ENCODE measurements at places on chromosomes 12 and 14.
A peak's percentile ranks its signal among the peaks of the same experiment; 100 is the strongest.

- no peak for DNase-seq
These were observed 44.7 kb downstream of the NOC4L start for GRCh38 chr12:132188916-132189325.

DNA sequence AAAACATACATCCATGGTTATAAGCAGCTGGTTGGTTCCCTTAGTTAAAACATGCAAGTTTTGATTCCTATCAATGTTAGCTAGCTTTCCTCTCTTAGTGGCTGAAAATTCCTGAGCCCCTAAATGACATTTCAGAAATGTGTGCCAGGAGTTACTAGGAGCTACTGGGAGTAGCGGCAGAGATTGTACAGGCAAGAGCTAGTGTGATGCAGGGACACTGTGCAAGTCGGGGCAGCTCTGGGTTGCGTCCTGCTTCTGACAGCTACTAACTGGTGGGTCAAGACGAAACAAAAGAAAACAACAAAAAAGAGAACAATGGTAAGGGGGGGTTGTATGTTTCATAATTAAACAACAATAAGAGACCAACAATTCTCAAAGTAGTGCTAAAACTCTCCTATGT, 35.4 kb downstream of the LRIG3 start:
- DNase-seq: no peak

DNA sequence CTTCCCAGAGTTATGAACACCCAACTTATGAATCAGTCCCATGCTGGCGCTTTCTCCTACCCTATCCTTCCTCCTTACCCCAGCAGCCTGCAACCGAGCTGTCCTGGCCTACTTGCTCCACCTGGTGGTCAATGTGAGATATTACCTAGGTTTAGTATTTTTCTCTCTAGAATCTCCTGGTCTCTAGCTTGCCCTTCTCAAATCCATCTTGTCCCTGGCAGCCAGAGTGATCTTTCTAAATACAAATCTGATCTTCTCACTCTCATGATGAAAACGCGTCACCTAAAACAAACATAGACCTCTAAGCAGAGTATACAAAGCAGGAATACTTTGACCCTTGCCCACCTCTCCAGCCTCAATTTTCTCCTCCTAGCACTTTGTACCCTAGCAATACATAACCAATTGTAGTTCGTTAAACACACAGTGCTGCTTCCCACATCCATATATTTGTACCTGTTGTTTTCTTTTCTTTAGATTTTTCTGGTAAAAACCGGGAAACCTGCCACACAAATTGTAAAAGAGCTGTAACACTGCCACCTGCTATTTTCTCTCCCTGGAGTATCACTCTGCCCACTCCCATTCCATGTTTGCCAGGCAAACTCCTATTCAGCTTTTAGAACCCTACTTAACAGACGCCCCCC, 20.0 kb upstream of the TCP11L2 start:
- DNase-seq: peak; percentile 10

- peak; percentile 8 for DNase-seq
These were observed 1.3 kb downstream of the AHSA1 start for GRCh38 chr14:77459072-77459723.

GRCh38 chr12:99567072-99567471, 80.5 kb upstream of the GARIN6 start:
- no peak for DNase-seq

GRCh38 chr12:68580911-68581310, 29.8 kb upstream of the RAP1B start:
- no peak for DNase-seq

DNA sequence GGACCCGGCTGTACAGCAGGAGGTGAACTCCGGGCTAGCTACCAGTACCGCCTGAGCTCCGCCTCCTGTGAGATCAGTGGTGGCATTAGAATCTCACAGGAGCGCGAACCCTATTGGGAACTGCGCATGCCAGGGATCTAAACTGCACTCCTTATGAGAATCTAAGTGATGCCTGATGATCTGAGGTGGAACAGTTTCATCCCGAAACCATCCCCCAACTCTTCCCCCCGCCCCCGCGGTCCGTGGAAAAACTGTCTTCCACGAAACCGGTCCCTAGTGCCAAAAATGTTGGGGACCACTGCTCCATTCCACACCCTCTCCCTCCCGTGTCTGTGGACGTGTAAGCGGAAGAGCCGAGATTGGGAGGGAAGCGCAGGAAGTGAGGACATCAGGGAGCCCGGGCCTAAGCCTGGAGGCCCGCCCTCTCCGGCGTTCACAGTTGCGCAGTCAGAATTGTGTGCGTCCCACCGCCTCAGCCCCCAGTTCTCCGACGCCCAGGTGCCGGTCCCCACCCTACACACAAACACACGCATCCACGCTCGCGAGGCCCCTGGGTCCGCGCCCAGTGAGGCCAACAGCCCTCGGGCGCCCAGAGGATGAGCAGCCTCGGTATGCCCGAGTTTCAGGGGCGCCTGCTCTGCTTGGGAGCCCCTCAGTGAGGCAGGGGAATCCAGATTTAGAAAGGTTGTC, 1.8 kb upstream of the RNASE4 start:
- DNase-seq: peak; percentile 64

DNA sequence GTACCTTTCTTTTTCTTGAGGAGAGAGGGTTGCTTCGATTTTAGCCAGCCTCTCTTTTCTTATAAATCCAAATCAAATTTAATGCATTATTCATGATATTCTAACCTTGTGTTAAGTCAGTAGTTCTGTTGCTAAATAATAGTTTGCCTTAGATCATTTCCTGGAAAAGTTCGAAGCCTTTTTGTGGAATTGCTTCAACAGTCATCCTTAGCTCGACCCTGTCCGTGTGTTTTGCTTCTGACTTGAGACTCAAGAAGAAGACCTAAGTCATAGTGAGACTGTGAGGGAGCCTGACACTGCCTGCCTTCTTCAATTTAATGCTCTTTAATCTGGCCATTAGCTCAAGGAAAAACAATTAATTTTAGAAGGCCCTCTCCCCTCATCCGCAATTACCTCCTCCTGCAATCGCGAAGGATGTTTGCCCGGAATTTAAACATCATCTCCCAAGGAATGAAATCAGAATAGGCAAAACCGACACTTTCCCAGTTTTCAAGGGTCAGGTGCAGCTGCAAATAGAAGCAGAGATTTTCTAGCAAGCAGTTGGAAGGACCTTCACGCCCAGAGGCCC, 453 bp upstream of the SLC4A8 start:
- no peak for DNase-seq

DNA sequence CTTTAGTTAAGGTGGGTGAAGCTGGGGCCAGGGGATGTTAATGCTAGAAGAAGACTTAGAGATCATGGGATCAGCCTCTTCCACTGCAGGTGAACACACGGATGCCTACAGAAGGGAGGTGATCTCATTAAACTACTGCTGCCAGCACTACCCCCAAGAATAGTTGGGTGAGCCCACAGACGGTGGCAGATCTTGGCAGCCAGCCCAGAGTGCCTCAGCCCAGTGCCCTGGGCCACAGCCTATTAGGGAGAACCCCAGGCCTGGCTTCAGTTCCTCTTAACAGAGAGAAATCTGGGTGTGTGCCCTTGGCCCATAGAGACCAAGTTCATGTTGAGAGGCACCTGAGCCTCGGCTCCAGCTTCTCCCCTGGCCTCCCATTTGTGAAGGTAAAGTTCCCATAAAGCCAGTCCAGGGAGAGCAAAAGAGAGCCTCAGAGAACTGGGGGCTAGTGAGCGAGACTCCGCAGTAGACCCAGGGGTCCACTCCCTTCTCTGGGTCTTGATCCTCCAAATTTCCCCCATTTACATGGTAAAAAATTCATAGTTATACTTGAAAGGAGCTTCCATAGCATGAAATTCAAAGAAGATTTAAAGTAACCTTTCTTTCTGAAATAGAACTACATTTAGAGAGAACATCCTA, 125.0 kb upstream of the CCND2 start:
- peak; percentile 24 for DNase-seq

DNA sequence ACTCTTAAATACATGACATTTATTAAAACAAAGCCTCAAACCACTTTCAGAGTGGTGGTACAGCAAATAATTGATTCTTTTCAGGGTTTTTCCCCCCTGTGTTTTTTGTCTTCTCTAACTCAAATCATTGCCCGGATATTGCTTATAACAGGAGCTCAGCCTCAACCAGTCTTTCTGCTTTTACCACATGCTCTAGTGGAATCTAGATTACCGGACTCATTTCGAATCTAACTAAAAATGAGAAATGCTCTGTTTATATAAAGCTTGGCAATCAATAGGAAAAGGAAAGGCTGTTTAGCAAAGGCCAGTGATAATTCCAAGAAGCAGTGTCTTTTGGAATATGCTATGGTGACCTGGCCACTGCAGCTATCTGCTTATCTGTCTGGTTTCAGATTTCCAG, 161.5 kb downstream of the ETV6 start:
- DNase-seq: no peak

- DNase-seq: no peak
These were observed 9.6 kb downstream of the APOBEC1 start for GRCh38 chr12:7656121-7656520.

- DNase-seq: no peak
These were observed 10.7 kb downstream of the PAWR start for GRCh38 chr12:79680051-79680450.

DNA sequence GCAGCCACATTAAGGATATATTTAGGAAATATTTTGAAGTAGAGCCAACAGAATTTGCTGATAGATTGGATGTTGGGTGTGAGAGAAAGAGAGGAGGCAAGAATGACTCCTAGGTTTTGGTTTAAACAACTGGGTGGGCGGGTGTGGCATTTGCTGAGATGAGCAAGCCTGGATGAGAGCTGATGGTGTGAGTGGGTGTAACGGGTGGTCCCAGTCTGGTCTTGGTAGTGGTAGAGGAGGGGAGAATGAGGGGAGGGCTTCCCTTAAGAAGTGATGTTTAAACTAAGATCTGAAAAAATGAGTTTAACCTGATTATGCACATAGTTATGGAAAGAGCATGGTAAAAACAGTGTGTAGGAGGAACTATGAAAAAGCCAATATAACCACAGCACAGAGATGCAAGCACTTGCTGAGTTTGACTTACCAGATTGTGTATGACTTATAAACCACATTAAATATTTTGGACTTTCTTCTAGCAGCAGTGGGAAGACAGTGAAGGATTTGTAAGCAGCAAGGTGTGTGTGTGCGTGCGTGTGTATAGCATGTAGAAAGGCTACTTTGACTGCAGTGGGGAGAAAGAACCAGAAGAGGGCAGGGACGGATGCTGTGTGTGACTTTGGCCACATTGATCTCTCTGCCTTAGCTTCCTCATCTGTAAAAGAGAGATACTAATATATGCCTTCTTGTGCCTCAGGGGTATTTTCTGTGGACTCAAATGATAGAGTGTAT, 139.7 kb downstream of the PRIMA1 start:
- DNase-seq: peak; percentile 0

GRCh38 chr12:32398816-32399369, 465 bp upstream of the FGD4 start:
- no peak for DNase-seq

- DNase-seq: no peak
These were observed 164.1 kb downstream of the ZFP36L1 start for GRCh38 chr14:68628605-68629310.

DNA sequence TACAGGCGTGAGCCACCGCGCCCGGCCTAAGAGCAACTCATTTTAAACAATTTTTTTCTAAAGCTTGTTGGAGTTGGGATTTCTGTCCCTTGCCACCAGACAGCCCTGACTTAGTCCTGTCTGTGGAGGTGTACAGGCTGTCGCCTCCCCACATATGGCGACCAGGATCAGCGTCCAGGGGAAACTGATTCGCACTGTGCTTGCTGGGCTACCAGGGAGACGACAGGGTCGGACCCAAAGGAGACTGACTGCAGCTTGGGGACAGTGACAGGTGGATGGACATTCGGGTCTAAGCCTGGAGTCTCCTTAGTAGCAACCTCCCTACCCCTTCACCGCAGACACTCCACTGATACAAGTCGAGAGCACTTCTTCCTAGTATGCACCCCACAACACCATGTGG, 40.3 kb downstream of the TRAFD1 start:
- DNase-seq: no peak

DNA sequence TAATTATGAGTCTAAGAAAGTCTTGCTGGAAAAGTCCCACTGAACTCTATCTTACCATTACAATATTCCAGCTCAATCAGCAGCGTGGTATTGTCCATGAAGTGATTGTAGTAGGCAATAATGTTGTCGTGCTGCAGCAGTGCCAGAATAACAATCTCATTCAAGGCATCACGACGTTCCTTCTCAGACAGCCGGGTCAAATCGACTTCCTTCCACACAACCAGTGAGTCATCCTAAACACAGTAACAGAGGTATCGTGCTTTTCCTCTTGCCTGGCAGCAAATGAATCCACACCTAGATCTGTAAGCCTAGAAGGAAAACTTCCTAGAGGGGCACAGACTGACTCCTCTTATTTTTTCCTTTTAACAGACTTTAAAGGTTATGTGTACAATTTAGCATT, 2.9 kb downstream of the NEK9 start:
- DNase-seq: no peak

GRCh38 chr12:105706321-105706972, 376.0 kb downstream of the C12orf75 start:
- no peak for DNase-seq

- no peak for DNase-seq
These were observed 19.0 kb upstream of the CLEC2A start for GRCh38 chr12:9951026-9951675.

GRCh38 chr12:101696251-101697196, 916 bp upstream of the CHPT1 start:
- no peak for DNase-seq

DNA sequence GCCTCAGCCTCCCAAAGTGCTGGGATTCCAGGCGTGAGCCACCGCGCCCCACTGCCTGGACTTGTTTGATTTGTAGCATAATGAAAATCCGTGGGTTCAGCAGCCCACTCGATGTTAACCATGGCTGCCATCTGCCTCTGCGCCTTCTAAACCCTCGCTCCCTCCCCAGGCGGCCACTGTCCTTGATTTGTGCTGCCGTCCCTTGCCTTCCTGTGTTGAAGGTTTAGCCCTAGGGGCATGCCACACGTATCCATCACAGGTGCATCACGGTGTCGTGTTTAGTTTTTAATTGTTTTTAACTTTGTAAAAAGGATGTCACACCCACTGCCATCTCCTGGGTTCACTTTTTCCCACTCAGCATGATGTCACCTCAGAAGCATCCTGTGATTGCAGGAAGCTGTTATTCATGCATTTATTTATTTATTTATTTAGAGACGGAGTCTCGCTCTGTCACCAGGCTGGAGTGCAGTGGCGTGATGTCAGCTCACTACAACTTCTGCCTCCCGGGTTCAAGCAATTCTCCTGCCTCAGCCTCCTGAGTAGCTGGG, 24.5 kb upstream of the ULK1 start:
- DNase-seq: no peak

GRCh38 chr12:132450418-132451171, 39.4 kb upstream of the FBRSL1 start:
- no peak for DNase-seq

GRCh38 chr12:52448228-52448627, 3.7 kb downstream of the KRT6B start:
- DNase-seq: no peak

GRCh38 chr14:22434030-22434429, 155.0 kb downstream of the DAD1 start:
- DNase-seq: no peak

DNA sequence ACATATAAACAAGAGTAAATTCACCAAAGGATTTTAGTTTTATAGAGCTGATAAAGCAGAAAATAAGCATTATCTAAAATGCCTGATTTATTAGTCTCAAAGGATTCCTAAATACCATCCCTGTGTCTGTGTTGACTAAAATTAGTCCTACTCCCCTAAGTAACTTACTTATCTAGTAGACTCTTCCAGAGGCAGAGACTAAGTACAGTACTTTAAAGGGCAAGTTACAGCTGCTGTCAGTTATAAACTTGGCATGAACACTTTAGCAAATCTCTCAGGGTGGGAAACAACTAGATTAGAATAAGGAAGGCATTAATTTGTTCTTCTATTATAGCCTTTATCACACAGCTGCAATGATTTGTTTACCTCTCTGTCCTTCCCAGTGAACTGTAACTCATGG, 46.0 kb downstream of the ATP2B1 start:
- no peak for DNase-seq
